ENCODE measurements at places on chromosomes 2 and 18.
A peak's percentile ranks its signal among the peaks of the same experiment; 100 is the strongest.

DNA sequence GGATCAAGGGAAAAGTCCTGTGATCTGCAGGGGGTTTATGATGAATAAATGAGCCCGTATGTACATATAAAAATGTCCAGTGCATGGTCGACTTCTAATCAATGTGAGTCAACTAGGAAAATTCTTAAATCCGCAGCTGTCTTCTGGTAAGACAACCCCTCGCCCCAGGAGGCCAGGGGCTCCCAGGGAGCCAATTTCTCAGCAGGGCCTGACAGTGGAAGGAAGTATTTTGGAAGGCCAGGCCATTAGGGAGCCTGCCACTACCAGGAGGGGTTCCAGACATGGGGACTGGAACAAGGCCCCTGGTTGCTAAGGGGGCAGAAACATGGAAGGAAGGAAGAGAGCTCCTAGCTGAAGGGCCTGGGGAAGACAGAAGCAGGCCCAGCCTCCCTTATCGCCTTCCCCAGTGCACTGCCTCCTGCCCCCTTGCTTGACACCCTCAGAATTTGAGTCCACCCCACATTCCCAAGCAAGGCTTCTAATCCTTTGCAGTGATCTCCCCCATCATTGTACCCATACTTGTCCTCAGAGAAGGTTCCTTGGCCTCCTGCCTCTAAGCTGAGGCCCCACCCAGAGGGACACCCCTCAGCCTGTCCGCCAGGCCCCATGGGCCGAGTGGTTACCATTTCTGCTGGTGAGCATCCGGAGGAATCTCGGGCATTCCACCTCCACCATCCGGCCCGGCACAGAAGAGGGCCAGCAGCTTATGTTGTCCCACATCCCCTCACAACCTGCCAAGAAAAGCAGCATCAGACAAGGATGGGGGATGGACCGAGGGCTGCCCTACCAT is 45.9 kb downstream of the SCTR start:
- DNase-seq: no peak

DNA sequence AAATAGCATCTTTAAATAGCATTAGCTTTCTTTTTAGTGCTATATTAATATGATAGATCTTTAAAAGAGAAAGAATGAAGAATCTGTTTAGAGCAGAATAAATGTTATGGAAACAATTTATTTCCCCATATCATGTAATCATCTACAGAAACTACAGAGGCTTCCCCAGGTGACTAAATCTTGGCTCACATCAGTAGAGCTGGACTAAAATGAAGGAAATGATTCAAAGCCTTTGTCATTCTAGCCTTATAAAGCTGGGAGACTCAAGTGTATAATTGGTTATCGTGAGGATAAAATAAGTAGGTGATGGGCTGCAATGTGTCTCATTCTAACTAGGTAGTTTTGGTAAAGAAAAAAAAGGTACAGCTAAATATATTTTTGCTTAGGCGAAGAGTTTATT is 83.2 kb upstream of the UNC80 start:
- DNase-seq: no peak

DNA sequence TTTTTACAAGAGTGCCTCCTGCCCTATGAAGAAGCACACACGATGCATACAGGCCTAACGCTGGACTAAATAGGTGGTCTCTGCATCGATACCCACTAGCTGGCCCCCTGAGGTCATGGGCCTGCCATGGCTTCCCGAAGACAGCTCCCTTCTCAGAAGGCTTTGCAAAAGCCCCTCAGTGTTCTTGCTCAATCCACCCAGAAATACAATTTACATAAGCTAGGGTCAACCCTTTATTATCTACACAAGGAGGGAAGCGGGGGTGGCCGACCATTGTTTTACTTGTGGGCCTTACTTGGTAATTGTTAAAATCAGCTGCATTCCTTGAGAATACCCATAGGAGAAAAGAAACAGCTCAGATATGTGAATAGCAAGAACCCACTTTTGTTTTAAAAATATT is 28.5 kb downstream of the UXS1 start:
- DNase-seq: no peak

DNA sequence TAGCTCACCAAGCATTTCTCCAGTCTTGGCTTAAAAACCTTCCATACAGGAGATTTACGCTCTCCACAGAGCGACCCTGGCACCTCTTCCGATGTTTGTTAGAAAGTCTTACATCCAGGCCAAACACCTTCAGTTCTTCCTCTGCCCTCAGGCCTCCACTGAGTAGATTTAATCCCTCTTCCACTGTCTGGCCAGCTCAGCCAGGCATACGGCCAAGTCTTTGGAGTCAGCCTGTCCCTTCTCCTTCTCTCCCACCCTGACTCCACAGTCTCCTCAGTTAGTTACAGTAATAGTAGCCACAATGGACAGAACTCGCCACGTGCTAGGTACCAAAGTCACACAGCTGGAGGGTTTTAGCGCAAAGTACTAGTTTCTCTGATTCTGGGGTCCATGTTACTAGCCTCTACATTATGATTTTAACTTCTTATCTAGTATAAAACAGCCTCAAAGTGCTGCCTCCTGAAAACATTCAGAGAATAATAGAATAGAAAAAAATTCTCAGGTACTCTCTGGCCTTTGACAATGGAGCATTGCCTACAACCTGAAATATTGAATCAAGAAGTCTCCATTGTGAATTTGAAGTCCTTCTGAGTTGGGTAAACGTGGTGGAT is 39.5 kb downstream of the THNSL2 start:
- DNase-seq: no peak

- no peak for DNase-seq
These were observed 195.6 kb downstream of the HRH4 start for GRCh38 chr18:24656050-24656449.

DNA sequence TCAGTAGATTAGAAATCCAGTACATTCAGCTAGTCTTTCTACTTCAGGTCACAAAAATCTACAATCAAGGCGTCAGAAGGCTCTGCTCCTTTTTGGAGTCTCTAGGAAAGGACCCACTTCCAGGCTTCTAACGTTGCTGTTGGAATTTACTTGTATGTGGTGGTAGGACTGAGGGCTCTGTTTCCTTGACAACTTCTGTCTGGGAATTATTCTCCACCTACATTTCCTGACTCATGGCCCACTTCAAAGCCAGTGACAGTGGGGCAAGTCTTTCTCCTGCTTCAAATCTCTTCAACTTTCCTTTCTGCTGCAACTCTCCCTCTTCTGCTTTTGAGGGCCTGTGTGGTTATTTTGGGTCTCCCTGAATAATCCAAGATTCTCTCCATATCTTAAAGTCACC is 10.4 kb upstream of the TMX3 start:
- no peak for DNase-seq

DNA sequence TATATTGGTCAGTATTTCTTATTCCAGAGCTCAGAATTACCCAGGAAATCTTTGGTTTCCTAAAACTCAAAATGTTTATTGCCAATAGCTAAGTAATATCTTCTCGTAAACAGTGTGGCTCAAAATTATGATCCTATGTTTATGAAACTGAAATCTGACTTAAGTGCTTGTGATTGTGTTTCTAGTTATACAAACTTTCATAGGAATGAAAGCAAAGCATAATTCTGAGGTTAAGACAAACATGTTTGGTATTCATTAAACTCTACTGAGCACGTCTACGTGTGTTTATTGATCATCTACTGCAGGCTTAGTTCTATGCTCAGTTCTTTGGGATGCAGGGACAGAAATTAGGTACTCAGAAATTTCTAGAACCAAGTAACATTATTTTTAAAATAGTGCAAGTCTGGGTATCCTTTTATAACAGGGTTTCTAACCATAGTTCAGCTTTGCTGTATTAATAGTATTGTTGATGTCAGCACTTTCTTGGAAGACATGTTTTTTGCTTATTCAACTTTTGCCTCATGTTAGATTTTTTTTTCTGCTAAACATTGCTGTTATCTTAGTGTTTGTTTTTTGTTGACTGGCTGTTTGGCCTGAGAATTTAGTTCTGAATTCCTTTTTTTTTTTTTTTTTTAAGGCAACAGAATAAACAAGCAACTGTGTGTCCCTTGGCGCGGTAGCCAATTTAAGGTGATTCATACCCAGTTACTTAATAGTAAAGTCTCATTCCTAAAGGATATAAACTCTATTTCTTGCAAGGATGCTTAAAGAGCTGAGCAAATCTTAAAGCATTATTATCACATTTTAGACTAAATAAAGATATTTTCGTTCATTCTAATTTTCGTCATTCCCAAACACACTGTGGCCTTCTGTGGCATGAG is 31.3 kb downstream of the PTPRM start:
- DNase-seq: no peak

GRCh38 chr2:48948400-48949125 is 193.0 kb upstream of the LHCGR start:
- DNase-seq: no peak

DNA sequence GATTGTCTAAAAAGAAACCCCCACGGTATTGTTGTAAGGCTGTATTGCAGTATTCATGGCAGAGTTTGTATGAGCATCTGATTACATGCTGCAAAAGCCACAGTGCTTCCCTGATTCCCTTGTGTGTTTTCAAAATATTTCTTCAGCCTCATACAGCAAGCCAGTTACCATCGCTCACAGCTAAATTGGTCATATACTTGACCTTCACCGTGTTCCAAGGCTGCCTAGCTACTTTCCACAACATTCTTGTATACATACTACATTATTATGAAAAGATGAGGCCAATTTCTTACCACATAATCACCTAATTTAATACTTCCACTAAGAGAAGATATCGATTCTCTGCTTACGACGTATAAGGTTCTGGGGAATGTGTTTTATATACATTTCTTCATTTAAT is 576.3 kb upstream of the CNTNAP5 start:
- DNase-seq: no peak

- no peak for DNase-seq
These were observed 45.1 kb downstream of the SH3BP4 start for GRCh38 chr2:234996941-234997270.

DNA sequence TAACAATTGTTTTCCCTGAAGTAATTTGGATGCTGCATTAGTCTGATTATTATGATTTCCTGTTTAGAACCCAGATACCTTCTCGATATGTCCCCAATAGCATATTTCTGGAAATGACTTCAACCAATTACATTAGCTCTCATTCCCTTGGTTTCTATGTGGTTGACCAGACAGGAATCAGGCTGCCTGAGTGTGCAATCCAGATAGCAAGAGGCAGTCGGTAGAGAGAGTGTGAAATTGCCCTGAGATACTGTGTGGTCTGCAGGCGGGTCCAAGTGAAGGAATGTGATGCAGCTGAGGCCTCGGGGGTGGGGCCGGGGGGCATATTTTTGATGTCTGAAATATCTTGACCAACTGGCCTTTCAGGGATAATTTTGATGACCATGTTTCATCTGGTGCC is 143.9 kb upstream of the ITGA6 start:
- DNase-seq: no peak

GRCh38 chr2:108583903-108584520 is 49.7 kb downstream of the LIMS1 start:
- DNase-seq: peak; percentile 41

- DNase-seq: no peak
These were observed 127.2 kb upstream of the THSD7B start for GRCh38 chr2:136638193-136638592.

GRCh38 chr2:202817771-202818170 is 53.8 kb downstream of the ICA1L start:
- no peak for DNase-seq

DNA sequence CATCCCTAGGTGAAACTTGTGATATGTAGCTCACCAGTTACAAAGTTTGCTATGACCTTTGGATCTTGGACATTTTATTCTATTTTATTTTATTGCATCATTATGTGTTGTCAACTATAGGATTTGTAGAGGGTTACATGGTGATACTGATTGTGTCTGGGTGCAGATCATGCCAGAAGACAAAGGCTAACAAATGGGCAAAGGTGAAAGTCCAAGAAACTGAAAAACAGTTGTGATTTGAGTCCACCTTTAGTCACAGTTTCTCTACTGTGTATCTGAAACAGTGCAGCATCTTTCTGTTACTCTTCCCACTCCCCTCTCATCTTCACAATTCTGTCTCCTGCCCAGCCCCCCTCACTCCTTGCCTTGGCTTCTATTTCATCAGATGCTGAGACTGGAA is 111.9 kb upstream of the LYPD6 start:
- DNase-seq: no peak
